ENCODE measurements at places on chromosomes 7 and 10.

GRCh38 chr7:111059833-111060232 lies 31.1 kb upstream of the LRRN3 start:
- DNase-seq: no peak

GRCh38 chr7:74343281-74344131 lies 54.3 kb downstream of the CLIP2 start:
- DNase-seq: no peak

DNA sequence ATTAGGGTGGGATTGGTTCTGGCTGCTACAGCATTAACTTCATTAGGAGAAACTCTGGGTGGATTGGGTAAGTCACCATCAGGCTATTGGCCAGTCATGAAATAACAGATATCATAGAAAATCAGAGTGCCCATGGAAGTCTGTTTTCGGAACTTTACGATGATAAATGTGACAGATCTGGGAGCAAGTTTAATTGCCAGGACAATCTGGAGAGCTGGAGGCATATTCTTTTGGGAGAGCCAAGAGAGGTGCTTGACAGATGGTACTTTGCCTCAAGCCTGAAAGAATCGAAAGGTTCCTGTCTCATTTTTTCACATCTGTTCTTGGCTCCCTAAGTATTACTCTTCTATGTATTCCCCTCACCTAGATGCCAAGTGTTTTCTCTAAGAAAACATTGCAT lies 369.9 kb downstream of the CNTNAP2 start:
- DNase-seq: no peak

DNA sequence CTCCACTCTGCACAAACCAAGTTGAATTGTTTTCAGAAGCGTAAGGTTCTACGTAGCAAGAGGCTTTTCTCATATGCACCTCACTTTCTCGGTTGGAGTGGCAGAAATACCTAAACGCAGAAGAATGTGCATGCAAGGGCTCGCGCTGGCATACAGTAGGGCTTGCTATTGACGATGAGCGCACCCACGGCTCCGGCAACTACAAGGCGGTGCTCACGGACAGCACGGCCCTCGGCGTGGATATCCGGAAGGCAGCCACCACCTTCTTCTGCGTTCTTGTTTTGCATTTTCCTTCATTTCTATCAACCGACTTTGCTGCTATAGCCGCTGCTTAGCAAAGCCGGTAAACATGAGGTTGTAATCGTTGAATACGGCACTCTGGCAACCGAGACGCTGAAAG lies 51.1 kb upstream of the UBE3C start:
- DNase-seq: no peak

DNA sequence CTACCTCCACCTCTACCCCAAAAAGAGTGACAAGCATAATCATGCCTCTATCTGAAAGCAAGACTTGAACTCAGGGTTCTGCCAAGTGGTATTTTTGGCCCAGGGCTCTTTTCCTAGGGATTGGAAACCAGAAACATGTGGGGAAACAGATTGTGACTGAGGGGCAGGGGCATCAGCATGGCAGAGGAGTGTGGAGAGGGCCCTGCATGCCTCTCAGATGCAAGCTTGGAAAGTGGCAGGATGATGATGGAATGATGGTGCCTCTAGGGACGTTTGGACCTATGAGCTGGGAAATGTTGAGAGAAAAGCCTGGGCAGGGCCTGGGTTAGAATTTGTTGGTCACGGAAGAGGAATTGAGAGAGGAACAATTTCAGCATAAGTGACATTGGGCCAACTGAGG lies 78.4 kb upstream of the LEP start:
- DNase-seq: no peak

DNA sequence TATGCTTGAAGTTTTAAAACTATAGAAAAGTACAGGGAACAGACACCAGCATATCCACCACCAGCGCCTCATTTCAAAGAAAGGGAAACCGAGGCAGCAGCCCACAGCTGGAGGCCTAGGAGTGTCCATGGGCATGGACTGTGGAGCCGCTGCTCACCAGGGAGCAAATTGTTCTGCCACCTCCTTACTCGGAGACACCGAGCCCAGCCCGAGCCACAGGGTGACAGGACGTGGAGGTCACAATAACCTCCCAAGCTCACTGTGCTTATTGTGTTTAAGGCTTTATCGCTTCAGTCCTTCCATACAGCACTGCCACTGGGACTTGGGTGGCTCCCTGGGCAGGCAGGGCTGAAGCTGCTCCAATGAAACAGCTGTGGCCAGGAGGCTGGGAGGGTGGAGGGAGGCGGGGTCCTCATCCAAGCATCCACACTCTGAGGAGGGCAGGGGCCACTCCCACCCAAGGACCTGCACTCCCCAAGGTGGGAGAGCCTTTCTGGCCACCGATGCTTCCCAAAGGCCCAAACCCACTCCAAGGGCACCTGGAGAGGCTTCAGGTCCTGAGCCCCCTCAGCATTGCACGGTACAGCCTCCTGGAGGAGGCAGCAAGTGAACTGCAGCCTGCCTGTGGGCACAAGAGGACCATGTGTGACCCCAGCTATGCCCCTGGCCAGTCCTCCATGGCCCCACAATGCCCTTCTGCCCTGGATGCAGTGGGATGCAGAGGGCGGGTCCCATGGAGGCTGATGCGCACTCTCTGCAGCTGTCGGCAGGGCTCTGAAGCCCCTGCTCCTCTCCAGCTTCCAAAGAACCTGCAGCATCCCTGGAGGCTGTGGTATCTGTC lies 38.7 kb upstream of the RET start:
- no peak for DNase-seq

DNA sequence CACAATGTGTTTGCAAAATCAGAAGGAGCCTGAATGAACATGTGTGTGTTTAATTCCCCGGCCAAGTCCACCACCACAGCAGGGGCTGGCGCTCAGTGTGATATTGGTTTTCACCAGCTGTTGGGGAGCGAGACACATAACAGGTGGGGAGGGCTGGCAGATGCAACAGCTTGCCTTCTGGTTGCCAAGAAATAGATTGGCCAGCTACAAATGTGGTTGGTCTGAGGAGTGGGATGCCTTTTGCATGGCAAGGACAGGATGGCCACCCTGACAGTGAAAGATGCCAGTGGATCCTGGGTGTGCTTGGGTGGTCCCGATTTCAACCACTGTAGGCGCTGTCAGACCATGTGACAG lies 292.5 kb upstream of the FZD8 start:
- no peak for DNase-seq

DNA sequence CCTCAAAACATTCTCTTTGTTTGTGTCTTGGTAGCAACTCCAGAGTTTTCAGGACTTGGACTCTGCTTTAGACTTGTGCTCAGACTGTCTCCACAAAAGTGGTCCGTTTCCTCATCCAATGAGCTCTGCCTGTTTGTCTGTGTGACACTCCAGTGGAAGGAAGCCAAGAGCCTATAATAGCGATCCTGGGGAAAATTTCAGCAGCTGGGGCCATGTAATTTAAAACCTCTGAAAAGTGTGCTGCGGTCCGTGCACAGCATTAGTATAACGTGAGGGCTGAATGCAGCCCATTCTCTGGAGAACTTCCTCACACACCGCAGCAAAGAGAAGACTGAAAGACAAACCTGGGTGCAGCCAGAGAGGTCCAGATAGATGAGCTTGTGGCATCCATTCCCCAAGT lies at the start of gene LRRC17:
Gene LRRC17 (plus strand): TSS at position 259 of the 400 bp plus-strand sequence. CDS start 20,914 bp downstream, outside the sequence.
- DNase-seq: no peak

- DNase-seq: no peak
Observed at GRCh38 chr10:29023678-29024077, 265.2 kb upstream of the LYZL1 start.

DNA sequence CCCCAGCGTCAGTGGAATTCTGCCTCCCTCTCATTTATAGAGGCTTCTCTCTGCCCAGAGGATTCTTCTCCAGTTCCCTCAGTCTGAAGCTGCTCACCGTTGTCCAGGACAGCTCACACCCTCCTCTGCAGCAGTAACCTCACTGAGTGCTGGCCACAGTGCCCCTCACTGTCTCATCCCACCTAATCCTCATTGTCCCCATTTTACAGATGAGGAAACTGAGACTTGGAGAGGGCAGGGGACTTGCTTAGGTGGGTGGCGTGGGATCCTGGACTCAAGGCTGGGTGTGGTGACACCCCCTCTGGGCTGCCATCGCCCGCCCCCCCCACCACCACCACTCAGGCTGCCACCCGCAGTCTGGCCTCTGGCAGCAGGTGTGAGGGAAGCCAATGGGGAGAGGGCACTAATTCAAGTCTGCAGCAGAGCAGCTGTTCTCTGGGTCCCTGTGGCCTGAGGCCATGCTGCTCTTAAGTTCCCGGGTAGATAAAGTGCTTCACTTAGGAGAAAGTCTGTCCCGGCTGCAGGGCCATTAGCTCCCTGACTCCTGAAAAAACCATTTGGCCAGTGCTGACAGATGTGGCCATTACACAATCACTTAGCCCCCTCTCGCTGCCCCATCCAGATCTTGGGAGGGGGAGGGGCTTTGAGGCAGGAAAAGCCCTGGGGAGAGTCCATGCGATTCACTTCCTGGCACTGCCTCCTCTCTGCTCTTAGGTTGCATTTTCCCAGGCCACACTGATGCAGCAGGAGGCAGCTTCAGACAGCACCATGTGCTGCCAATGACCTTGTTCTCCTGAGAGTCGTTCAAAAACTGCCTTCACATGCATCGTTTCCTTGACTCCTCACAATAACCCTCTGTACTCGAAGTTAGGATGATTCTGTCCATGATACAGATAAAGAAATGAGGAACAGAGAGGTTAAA lies 36.3 kb downstream of the DRGX start:
- DNase-seq: no peak

DNA sequence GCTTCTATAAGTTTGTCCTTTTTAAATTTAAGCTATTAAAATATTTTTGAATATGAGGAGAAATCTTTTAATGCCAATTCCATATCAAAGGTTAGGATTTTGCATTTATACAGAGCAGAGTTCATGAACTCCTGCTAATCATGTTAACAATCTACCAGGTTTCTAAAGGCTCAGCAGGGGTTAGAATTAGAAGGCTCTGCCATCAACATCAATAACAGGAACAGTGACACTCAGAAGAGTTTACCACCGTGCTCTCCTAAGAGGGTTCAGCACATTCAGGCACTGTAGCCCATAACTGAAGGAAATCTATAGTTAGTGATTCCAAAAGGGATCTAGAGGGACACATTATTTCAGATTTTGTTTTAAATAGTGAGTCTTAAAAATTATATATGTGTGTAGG lies 100.1 kb downstream of the HOXA1 start:
- DNase-seq: no peak

- DNase-seq: no peak
Observed at GRCh38 chr10:69567920-69568319, 5.3 kb downstream of the NEUROG3 start.

Measured in activated CD4-positive, CD25-positive, alpha-beta regulatory T cell treated with anti-CD3 and anti-CD28 coated beads, Interleukin-2, amount 50 U/mL, for 16 hours (primary cell).